ENCODE measurements at places on chromosomes 1 and 21.

- DNase-seq, result no peak
Observed at GRCh38 chr1:27410709-27411108, 18.3 kb downstream of the GPR3 start.

- DNase-seq, result no peak
Observed at GRCh38 chr1:243396424-243396823, 140.6 kb downstream of the SDCCAG8 start.

- DNase-seq, result no peak
Observed at GRCh38 chr1:22654692-22655091, 1.7 kb downstream of the C1QB start.

- DNase-seq, result no peak
Observed at GRCh38 chr1:232149287-232150201, 480.4 kb downstream of the SIPA1L2 start.

GRCh38 chr1:112533029-112533428 lies 24.3 kb downstream of the WNT2B start:
- DNase-seq, result no peak

DNA sequence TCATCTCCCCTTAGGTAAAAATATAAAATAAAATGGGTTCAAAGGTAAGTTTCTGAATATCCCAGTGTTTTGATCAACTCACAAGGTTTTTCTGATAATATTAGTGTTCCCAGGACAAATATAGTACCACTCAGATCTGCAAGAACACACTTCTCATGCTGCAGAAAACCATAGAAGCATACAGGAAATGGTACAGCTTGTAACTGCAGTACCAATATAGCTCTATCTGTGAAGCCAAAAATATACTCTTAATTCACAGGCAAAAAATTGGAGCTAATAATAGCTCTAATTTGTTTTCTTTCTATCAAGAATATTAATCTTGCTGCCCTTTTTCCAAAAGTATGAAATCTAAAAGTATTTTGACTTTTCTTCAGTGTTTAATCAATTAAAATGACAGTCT lies 13.2 kb downstream of the VPS45 start:
- no peak for DNase-seq

DNA sequence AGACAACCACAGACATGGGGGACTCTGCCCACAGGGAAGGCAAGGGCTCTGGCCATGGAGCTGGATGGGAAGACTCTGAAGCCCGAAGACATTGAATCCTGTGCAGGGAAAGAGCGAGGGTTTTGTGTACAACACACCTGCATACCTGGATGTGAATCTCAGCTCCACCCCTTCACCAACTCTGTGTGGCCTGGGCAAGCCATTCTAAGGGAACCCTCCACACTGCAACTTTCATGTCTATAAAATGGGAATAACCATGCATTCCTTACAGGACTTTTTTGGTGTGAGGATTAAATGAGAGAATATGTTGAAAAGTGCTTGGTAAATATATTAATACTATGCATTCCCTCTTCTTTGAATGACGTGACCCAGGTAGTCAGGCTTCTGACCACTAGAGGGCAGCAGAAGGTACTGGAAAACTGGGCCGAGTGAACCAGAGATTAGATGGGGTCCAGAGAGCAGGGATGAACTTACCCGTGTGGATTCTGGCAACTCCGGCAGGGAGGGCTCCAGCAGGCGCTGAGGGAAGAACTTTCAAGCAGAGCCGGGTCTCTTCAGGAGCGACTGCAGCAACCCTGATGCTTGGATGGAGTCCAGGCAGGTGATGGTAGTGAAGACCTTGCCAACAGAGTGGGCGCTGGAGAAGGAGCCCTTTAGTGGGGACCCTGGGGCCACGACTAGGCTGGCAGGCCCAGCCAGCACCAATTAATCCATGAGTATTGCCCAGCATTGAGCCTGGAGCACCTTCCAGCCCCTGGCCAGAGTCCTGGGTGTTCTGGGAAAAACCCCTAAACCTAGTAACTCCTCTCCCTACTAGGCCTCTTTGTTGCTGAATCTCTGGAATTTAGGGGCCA lies 834 bp upstream of the ELF3 start:
- DNase-seq, result peak; percentile 70

DNA sequence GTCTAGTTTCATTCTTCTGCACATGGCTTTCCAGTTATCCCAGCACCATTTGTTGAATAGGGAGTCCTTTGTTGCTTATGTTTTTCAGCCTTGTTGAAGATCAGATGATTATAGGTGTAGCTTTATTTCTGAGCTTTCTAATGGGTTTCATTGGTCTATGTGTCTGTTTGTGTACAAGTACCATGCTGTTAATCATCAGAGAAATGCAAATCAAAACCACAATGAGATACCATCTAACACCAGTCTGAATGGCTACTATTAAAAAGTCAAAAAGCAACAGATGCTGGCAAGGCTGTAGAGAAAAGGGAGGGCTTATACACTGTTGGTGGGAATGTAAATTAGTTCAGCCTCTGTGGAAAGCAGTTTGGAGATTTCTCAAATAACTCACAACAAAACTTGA lies 321.5 kb upstream of the PTBP2 start:
- DNase-seq, result no peak

GRCh38 chr1:214107322-214108096 lies 119.7 kb downstream of the PROX1 start:
- DNase-seq, result no peak

DNA sequence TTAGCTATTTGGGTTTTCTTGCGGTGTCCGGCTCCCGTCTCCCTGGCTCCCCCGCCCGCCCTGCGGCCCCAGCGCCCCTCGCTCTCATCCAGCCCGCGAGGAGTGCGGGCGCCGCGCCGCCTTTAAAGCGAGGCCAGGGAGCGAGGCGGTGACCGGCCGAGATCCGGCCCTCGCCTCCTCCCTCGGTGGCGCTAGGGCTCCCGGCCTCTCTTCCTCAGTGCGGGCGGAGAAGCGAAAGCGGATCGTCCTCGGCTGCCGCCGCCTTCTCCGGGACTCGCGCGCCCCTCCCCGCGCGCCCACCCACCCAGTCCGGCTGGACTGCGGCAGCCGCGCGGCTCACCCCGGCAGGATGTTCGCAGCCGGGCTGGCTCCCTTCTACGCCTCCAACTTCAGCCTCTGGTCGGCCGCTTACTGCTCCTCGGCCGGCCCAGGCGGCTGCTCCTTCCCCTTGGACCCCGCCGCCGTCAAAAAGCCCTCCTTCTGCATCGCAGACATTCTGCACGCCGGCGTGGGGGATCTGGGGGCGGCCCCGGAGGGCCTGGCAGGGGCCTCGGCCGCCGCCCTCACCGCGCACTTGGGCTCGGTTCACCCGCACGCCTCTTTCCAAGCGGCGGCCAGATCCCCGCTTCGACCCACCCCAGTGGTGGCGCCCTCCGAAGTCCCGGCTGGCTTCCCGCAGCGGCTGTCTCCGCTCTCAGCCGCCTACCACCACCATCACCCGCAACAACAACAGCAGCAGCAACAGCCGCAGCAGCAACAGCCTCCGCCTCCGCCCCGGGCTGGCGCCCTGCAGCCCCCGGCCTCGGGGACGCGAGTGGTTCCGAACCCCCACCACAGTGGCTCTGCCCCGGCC lies 492 bp downstream of the HLX start:
- no peak for DNase-seq

- no peak for DNase-seq
Observed at GRCh38 chr1:25634896-25635295, 18.3 kb downstream of the MAN1C1 start.

- no peak for DNase-seq
Observed at GRCh38 chr1:238546118-238546517, 655.4 kb upstream of the ZP4 start.

DNA sequence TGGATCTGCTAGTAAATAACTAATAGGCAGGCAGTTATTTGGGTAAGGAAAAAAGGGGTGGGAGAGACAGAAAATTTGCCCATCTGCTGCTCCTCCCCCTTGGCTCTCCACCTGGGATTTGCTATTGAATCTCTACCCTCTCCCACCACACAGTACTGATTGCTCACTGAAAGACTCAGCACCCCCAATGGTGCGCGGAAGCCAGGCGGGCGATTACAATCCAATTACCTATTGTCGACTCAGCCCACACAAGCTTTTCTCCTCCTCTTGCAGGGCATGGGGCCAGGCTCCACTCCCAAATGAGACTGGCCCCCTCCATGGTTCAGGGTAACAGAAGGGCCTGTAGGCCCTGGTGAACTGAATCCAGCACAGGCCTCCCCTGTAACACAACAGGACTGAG lies 2.7 kb upstream of the HMGN2 start:
- no peak for DNase-seq

DNA sequence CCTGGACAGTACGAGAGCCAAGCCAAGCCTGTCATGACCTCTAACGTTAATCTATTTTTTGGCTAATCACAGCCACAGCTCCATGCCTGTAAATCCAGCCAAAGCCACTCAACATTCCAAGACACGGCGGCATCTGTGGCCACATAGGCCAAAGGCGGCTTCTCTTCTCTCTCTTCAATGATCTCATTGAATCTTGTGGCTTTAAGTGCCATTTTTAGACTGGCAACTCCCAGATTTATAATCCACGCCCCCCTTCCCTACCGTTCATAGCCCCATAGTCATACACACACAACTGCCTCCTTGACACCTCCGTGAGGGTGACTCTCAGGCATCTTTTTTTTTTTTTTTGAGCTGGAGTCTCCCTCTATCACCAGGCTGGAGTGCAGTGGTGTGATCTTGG lies 5.7 kb upstream of the SELENON start:
- no peak for DNase-seq

Data from hippocampal formation (tissue), 2 donors.